ENCODE measurements at places on chromosomes 16 and 17.

DNA sequence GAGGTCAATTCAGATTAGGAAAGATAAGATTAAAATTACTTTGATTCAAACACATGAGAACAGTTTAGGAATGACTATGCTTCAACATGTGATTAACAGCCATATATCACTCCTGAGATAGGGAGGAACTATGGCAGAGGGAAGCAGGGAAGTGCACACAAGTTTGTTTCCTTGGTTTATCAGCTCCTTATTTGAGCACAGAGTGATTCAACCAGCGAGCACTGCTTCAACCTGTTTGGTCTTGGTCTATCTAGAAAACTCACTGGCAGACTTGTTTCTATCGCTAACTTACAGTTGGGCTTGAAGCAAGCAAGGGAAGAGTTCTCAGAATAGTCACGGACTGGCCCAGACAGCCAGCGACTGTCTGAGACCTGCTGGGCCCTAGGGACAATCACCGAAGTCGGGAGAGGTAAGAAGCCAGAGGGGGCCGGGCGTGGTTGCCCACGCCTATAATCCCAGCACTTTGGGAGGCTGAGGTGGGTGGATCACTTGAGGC, 23.5 kb downstream of the TUBG1 start:
- DNase-seq: no peak

DNA sequence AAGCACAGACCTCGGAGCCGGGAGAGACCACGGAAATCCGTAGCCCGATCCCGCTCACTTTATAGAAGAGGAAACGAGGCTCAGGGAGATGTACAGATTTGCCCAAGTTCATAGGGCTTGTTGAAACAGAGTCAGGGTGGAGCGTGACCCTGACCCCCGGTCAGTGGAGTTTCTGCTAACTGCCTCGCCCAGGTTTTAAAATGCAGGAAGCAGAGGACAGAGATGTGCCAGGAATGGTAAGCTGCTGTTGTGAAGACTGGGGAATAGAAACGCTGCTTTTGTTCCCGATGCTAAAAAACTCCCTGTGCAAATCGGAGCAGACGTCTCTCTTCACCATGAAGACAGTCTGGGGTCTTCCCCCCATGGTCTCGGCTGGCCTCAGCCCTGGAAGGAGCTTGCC, 403.0 kb downstream of the SEC14L1 start:
- no peak for DNase-seq

- DNase-seq: no peak
These were observed 185.9 kb downstream of the CDK5R1 start for GRCh38 chr17:32672711-32673110.

- no peak for DNase-seq
These were observed 26.2 kb downstream of the ABCC3 start for GRCh38 chr17:50660887-50661345.
